Stimulated activated CD4-positive, alpha-beta T cell treated with anti-CD3 and anti-CD28 coated beads, Interleukin-4, amount 100 ng/mL, for 4 hours (primary cell): ENCODE measurements at places on chromosomes 11 and 22.

DNA sequence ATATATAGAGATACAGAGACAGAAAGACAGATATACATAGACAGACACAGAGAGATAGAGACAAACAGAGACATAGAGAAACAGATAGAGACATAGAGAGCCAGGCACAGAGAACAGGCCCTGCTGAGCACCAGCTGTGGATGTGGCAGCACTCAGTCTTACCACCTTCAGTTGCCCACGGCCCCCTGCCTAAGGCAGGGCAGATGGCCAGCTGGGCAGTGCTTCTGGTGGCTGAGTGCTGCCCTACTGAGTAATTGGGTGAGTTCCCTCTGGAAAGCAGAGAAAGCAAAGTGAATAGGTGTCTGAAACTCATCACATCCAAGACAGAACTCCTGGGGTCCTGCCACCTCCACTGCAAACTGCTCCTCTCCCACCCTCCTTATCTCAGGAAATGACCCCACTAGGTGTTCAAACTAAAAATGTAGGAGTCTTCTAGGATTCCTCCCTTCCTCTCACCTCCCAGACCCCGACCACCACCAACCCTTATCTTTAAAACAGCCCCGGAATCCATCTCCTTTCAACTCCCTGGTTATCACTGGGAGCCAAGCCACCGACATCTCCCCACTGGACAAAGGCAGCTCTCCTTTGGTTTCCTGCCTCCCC lies 27.2 kb downstream of the SYN3 start:
- DNase-seq = no peak

DNA sequence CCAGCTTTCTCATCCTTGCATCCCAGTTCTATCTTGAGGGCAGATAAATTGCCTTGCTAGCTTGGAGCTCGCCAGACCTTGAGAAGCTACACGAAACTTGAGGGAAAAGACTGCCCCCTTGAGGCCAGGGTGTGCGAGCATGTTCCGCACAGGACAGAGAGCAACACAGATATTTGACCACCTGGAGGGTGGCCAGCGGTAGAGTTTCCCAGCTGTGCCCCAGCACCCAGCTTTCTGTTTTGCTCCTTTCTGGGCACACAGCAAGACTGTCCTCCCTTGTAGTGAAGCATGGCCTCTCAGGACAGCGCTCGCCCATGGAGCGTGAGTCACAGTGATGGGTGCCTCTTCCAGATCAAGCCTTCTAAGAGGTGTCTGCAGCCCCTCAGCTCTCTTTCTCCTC lies 23.5 kb downstream of the SPATA19 start:
- DNase-seq = no peak

- DNase-seq = no peak
These were observed 125.7 kb downstream of the WT1 start for GRCh38 chr11:32309530-32310213.

DNA sequence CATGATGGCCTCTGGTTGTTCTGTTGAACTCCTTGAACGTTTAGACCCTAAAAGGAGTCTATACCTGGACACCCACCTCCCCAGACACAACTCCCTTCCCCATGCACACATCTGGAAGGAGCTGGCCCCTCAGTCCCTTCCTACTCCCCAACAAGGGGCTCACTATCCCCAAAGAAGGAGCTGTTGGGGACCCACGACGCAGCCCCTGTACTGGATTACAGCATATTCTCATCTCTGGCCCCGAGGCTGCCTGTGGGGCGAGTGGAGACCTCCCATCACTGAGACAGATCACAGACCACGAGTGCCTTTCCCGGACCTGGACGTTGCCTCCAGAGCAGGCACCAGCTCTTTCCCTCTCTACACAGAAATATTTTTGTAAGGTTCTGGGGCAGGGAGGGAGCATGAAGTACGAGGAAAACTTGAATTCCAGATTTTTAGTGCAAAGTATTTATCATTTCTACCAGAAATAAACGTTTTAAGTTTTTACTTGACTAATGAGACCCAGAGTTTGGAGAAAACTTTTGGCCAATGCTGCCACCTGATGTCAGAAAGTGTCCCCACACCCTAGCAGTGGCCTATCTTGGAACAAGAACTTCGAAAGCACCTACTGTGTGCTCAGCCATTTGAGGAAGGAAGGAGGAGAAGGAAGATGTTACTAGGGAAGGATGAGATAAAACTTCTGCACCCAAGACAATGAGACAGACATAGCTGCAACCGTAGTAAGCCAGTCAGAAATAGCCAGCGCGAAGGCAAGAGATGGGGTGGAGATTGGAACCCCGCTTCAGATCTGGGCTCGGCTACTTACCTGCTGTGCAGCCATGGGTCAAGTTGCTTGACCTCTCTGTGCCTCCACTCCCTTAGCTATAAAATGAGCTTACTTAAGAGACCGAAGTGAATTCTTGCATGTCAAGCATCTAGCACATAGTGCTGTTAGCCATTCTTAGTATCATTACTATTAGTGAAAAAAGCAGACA lies 10.2 kb upstream of the POU2F3 start:
- no peak for DNase-seq

GRCh38 chr11:64267207-64267945 lies 16.0 kb downstream of the PLCB3 start:
- DNase-seq = no peak

DNA sequence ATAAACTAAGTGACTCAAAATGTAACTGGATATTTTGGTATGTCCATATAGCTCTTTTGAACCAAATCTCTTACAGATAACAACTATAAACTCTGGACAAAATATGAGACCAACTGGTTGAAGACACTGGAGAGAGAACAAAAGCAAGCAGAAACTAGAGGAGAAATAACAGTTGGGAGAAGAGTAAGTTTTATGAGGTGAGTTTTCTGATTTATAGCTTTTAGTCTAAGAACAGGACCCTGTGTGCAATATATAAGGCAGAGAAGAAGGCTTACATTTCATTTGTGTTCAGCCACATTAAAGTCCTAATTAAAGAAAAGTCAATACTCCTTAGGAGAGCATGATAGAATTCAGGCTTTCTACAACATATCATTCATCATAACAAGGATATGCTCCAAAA lies 71.0 kb upstream of the AMOTL1 start:
- no peak for DNase-seq

GRCh38 chr11:61267437-61267841 lies 26.5 kb downstream of the PGA5 start:
- no peak for DNase-seq

DNA sequence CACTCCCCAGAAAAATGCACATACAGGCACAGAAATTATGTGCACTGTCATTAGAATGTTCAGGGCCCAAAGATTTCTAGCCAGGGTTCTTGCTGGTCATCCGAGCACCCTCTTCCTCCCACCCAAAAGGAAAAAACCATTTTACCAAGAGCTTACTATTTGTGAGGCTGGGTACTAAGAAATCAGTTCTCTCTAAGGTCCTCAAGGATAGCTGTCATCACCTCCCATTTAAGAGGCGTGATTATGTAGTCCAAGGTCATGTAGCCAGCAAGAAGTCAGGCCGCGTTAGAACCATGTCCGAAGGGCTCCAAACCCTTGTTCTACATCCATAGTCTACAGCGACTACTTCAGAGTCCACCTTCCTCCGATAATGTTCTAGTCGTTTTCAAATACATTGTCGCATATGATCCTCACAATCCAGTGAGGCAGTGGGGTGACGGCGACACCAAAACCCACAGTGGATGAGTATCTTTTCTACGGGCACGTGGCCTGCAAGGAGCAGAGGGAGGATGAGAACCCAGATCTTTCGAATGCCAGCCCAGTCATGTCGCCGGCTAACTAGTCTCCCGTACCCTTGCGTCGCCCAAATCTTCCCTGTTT lies 634 bp downstream of the TIMM8B start:
- peak; percentile 32 for DNase-seq

DNA sequence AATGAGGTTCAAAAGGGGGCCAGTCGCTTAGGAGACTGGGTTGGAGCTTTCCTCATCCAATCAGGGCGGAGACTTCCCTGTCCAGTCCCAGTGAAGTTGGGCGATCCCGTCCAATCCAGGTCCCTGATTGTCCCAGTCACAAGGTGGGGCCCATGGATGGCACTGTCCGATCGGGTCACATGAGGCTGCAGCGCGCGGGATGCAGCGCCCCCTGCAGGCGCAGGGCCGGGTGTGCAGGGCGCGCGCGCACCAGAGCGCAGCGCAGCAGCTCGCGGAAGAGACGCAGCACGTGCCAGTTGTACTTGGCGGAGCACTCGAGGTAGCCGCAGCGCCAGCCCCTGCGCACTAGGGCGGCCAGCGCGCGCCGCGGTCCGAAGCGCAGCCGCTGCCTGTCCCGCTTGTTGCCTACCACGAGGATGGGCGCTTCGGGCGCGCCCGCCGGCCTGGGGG lies 2.3 kb downstream of the RASL10A start:
- no peak for DNase-seq

DNA sequence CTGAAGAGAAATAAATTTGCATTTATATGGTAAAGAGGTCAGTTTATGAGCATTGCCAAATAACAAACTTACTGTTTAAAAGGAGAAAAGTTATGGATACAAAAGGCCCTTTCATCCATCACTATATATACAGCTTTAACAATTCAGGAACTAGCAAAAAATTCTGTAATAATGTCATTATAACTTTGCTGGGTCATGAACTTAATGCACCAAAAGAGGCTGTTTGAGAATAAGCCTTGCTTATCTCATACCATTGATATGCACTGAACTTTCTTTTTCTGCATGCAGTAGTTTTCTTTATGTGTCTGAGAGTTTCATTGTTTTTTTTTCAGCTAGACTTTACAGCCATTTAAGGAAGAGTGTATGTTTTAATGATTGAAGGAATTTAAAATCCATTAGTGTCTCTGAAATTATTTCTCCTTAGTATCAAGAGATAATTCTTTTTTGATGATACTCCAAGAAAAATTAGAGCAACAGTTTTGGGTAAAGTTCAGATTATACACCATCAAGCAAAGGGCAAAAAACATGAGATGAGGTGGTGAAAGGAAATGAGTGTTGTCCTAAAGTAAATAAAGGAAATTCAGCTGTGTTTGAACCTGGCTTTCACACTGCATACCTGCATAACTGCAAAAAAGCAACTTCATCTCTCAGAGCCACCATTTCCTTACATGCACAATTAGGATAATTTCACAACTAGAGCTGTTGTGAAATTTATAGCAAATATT lies 188.2 kb upstream of the ANO3 start:
- no peak for DNase-seq

DNA sequence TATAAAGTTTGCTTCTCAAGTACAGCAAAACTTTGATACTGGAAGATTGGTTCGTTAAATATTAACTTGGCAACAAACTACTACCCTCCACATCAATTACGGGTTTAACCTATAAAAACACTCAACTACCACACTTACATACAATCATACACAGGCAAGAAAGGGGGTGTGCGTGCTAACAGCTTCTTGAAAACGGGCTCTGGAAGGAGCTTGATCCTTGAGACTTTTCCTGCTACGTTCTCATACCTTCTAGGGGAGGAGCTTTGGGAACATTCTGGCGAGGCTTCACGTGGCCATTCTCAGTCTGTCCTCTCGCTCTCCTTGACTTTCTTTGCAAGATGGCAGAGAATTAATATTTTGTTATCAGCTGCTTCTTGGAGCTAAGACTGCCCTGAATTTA lies 6.8 kb upstream of the ESAM start:
- no peak for DNase-seq

DNA sequence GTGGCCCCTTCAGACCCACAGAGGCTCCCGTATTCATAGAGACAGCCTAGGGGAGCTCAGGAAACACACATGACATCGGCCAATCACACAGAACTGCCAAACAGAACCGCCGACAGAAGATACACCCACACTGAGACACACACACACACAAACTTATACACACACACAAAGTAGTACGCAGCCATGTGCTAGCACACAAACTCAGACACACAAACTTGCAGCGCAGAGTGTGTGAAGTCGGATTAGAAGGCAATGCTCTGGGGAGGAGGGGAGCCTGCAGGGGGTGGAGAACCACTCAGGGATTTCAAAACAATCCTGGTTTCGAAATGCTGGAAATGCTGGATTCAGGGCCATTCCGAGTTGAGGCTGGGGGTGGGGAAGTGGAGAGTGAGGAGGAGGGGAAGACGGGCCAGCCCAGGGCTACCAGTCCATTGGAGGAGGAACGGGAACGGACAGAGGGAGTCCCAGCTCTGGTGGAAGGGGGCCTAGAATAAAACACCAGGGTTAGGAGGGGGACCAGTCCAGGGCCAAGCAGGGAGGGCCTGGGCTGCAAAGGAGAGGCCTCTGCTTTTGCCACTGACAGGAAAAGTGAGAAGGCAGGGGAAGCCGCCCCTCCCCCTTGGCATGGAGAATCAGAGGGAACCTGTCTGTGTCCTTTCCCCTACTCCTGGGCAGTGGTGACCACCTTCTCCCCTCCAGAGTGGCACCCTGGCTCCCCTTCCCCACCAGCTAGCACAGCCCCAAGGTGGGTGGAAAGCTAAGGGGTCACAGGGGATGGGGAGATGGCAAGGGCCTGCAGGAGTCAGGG lies 4.4 kb downstream of the BCL9L start:
- DNase-seq = no peak

GRCh38 chr11:61361741-61362541 lies at the start of the genes CYB561A3 and TMEM138:
TSS of gene CYB561A3 (minus strand) at chr11:61361882. CDS start at chr11:61356713, 5,169 bp downstream.
TSS of gene TMEM138 (plus strand) at chr11:61362374. CDS start at chr11:61364391, 2,017 bp downstream.
- peak; percentile 83 for DNase-seq

- DNase-seq = no peak
These were observed 303.3 kb upstream of the ZC3H12C start for GRCh38 chr11:109789901-109790300.

DNA sequence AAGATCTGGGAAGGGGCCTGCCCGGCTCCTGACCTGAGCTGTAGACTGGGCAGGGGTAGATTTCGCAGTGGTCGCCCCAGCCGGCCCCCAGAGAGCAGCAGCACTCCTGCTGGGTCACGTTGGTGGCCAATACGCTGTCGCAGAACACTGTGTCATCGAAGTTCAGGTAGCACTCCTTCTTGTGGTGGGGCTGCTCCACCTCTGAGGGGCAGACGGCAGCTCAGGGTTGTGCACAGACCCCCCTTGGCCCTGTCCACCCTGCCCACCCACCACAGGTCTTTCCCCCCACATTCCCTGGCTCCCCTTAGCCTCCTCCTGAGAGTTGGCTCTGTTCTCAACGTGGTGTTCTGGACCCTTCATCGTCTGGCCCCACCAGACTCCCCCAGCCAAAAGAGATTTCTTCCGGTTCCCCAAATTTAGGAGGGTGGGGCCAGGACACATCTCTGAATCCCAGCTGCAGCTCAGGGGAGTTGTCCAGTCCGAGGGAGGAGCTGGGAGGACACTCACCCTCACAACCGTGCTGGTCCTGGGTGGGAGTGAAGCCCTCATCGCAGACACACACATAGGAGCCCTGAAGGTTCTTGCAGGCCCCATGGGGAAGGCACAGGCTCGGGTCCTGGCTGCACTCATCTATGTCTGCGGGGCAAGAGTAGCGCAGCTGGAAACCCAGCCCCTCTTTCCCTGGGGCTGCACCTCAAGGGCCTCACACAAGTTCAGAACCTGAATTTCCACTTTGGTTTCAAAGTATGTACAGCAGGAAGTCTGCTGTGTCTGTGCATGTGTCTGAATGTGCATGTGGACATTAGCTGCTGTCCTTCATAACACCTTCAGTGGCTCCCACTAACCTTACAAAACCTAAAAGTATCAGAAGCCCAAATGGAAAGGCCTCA lies 16.5 kb downstream of the SCYL1 start:
- no peak for DNase-seq

DNA sequence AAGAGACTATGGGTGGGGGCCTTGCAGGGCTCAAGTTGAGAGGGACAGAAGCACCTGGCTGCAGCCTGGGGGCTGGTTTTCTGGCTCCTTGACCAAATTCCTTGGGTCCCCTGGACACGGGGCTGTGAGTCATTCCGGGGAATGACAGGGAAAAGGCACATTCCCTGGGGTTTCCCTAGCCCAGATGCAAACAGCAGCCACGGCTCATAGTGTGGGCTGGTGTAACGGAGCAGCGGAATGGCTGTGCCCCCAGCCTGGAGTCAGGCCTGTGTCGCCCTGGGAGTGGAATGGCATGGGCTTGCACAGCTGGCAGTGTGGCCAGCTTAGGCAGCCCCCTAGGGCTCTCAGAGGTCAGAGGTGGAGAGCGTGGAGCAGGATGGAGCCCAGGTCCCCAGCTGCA lies 77.6 kb upstream of the KCNQ1OT1 start:
- DNase-seq = no peak
